ENCODE measurements at places on chromosomes 3 and 15.

- no peak for DNase-seq
Observed at GRCh38 chr15:60090747-60091146, 86.6 kb downstream of the FOXB1 start.

DNA sequence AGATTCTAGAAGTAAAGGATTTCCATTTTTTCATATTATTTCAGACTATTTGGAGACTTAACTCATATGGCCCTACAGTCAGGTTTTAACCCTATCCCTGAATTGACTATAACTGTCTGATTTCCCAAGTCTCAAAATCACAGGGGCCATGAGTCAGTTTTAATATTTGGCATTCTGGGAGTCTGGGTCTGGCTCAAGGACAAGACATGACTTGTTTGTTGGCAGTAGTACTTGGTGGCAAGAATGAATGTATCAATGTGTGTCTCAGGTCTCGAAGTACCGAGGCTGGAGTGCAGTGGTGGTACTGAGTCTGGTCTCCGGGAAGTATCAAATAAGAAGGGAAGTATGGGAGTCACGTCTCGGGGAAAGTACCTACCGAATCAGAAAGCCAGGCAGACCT, 10.8 kb downstream of the UMPS start:
- no peak for DNase-seq

DNA sequence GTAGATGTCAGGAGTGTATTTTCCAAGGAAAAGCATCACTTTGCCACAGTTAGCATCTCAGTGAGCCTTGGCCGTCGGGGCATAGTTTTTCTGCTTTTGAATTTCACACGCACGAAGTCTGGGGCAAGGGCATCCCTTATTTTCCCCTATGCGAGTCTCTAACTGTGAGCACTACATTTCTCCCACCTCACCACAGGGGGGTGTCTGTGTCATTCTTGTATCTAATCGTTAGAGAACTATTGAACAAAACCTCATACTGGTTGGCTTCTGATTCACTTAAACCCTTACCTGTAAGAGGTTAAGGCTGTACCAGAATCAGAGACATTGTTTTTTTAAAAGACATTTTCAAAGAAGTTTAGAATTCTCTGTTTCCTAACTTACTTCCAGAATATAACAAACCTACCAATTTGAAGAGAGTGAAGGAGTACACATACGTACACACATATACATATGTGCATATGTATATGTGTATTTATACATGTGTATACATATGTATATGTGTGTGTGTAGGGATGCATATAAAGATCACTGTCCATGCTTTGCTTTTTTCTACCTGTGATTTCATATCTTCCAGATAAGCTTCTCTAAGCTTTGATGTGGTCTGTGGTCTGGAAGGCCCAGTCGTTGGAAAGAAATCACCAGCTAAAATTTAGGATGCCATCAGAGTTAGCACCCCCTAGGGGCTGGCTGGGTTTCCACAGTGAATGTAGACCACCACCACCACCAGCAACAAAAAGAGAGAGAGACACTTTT, 49.4 kb downstream of the MYZAP start:
- DNase-seq = no peak

GRCh38 chr15:70376031-70376928, 278.6 kb upstream of the TLE3 start:
- no peak for DNase-seq

DNA sequence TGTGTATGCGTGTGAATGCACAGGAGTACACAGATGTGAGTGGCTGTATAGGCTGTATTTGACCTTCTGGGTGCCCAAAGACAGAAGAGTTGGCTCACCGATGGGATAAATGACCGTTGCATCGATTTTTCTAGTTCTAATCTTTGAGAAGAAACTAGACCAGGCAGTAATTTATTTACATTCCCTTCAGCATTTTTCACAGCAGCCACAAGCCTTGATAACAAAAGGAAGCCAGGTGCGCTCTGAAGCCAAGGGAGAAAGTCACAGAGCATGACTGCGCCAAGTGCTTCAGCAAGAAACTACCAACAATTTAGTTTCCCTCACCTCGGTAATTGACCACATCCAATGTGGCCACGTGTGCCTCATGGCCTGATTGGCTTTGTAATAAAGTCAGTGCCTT, 5.9 kb upstream of the FAM3D start:
- no peak for DNase-seq

- DNase-seq = no peak
Observed at GRCh38 chr15:29102911-29103823, 166.5 kb downstream of the NSMCE3 start.

GRCh38 chr15:80925597-80926059, 64.0 kb downstream of the MESD start:
- no peak for DNase-seq

DNA sequence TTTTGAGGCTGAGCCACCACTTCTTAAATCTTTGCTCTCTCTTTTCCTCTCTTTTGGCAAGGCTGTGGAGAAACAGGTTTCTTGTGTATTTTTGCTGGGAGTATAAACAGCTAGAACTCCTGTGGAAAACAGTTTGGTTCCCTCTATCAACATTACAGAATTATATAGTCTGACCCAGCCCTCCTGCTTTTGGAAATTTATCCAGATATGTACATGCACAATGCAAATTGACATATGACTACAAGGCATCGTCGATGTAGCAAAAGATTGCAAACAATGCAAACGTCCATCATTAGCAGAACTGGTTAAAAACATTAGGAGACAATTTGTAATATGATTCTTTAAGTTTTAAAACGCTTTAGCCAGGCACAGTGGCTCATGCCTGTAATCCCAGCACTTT, 12.5 kb upstream of the MYO1E start:
- no peak for DNase-seq

DNA sequence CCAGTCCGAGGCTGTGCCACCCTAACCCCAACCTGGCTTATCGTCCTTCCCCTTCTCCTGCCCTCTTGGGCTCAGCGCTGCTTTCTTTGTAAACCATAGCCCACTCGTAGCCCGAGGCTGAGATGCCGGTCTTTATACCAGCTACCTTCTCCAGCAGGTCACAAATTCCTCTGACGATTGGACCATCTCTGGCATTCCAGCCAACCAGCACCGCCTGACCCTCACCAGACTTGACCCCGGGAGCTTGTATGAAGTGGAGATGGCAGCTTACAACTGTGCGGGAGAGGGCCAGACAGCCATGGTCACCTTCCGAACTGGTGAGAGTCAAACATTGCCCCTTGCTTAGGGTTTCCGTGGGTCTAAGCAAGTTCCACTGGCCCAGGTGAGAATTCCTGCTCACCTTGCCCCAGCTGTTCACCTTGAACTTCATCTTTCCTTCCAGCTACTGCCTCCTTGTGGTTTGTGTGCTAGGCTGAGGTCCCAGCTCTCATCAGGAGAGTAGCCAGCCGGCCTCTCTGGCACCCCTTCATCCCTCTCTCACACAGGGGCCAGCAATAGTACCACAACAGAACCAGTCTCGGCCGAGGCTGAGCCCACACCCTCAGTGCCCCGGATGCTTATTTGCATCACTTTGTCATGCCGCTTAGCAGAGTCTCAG, 66.7 kb downstream of the BOC start:
- DNase-seq = no peak

GRCh38 chr15:62021991-62022600, 38.2 kb downstream of the VPS13C start:
- no peak for DNase-seq

GRCh38 chr3:191528589-191528988, 67.6 kb downstream of the PYDC2 start:
- no peak for DNase-seq

All from effector CD4-positive, alpha-beta T cell (primary cell).